Left ventricle myocardium inferior (tissue), 1 donor: ENCODE measurements at places on chromosomes 5 and 9. TPM values are rescaled to one million over a fixed set of nuclear protein-coding genes. Genes with fewer than 3 reads are reported as not detected.

DNA sequence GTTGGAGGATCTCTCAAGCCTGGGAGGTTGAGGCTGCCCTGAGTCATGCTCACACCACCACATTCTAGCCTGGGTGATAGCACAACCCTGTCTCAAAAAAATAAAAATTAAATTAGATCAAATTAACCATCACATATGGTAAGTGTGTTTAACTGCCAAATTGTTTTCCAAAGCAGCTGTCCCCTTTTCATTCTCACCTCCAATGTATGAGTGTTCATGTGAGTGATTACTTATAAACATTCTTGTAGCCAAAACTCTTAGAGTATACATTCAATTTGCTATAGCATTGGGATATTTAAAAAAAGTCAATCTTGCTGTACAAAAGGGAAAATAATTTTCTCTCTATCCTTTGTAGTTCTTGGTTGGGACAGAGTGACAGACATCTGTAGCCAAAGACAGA, 53.4 kb upstream of the SNAPC3 start:
- H3K27me3 ChIP-seq = peaks cover 11% of the 10 kb centered on the region
- H3K4me3 ChIP-seq = no peak overlapping the region
- no peak overlapping the region for H3K27ac ChIP-seq
- H3K4me1 ChIP-seq = no peaks in the 10 kb centered on the region
- DNase-seq = no peak

The TAS2R1 gene
- total RNA-seq = not detected

- no peaks in the 10 kb centered on the region for H3K36me3 ChIP-seq
- H3K4me1 ChIP-seq = peaks cover 54% of the 10 kb centered on the region
- peak overlapping the region; percentile 64 for H3K4me3 ChIP-seq
- H3K27ac ChIP-seq = peak overlapping the region; percentile 6
- DNase-seq = no peak
Observed at GRCh38 chr9:126611193-126611591, 2.5 kb upstream of the LMX1B start.

- H3K27me3 ChIP-seq = no peaks in the 10 kb centered on the region
- DNase-seq = no peak
- no peaks in the 10 kb centered on the region for H3K36me3 ChIP-seq
Observed at GRCh38 chr5:144468571-144468970, 297.9 kb downstream of the KCTD16 start.

DNA sequence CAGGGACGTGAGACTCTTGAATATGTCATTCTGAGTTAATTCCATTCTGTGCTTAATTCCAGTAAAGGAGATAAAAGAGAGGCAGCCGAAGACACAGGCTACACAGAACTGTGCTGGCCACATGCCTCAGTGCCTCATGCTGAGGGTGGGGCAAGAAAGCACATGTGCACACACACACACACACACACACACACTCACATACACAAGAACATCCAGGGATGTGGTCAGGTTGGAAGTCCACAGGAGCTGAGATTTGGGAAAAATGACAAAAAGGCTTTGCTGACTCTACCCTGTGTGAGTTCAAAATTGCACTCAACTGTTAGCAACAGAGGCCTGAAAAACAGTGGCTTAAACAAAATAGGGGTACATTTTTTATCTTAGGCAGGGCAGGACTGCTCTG, 40.5 kb downstream of the ALG2 start:
- peaks cover 9% of the 10 kb centered on the region for H3K4me1 ChIP-seq
- H3K4me3 ChIP-seq = no peak overlapping the region
- H3K27me3 ChIP-seq = no peaks in the 10 kb centered on the region
- DNase-seq = no peak
- no peaks in the 10 kb centered on the region for H3K36me3 ChIP-seq

DNA sequence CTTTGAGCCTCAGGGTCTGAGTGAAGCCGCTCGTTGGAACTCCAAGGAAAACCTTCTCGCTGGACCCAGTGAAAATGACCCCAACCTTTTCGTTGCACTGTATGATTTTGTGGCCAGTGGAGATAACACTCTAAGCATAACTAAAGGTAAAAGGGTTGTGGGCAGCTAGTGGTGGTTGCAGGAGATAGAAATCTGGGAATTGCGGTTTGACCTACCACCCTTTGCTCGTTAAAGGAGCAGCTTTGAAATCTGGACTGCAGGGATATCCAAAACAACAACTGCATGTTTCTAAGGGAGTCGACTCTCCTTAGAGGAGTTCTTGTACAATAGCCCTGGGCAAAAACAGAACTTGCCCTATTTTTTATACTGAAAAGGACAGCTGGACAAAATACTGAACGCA, 19.0 kb downstream of the ABL1 start:
- no peaks in the 10 kb centered on the region for H3K27me3 ChIP-seq
- no peak overlapping the region for H3K4me3 ChIP-seq
- H3K4me1 ChIP-seq = peaks cover 32% of the 10 kb centered on the region
- no peak overlapping the region for H3K27ac ChIP-seq
- peaks cover 30% of the 10 kb centered on the region for H3K36me3 ChIP-seq
- no peak for DNase-seq

The TLE4 gene
- 10.3 TPM for total RNA-seq

- peak overlapping the region; percentile 49 for H3K27ac ChIP-seq
- H3K36me3 ChIP-seq = no peaks in the 10 kb centered on the region
- H3K4me1 ChIP-seq = peaks cover 35% of the 10 kb centered on the region
Observed at GRCh38 chr5:59333416-59333815, 560.1 kb downstream of the PDE4D start.

- no peak overlapping the region for H3K27ac ChIP-seq
- H3K4me3 ChIP-seq = no peak overlapping the region
- no peaks in the 10 kb centered on the region for H3K27me3 ChIP-seq
- no peaks in the 10 kb centered on the region for H3K36me3 ChIP-seq
- DNase-seq = no peak
- no peaks in the 10 kb centered on the region for H3K4me1 ChIP-seq
Observed at GRCh38 chr5:53355931-53356330, 124.5 kb upstream of the FST start.

DNA sequence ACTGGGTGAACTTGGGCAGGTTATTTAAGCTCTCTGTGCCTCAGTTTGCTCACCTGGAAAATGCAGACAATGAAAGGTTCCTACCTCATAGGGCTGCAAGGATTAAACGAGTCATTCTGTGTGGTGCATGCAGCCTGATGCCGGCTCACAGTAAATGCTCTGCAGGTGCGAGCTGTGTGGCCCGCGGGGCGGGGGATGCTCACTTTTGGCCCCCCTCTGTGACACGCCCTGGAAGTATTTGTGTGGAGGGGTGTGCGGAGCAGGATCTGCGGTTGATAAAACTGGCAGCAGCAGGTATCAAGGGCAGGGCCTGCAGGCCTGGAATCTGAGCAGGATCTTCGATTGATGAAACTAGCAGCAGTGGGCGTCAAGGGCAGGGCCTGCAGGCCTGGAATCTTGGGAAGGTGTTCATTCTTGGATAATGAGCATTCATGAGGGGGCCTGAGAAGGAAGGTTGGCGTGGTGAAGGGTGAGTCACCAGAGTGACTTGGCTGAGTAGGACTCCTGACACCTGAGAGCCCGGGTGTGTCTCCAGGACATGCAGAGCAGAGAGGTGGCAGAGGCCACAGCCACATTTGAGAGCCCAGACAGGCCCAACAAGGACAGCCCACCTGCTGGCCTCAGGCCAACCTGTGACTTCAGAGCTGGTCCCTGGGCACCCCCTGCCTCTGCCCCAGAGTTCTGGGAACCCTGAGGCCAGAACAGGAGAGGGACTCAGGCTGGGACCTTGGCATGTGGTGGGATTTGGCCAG, 11.9 kb downstream of the UNC5A start:
- H3K4me3 ChIP-seq = no peak overlapping the region
- peaks cover 11% of the 10 kb centered on the region for H3K4me1 ChIP-seq
- no peaks in the 10 kb centered on the region for H3K36me3 ChIP-seq

GRCh38 chr5:153209016-153209415, 281.5 kb upstream of the GRIA1 start:
- no peak overlapping the region for H3K27ac ChIP-seq
- H3K36me3 ChIP-seq = no peaks in the 10 kb centered on the region
- no peak for DNase-seq

DNA sequence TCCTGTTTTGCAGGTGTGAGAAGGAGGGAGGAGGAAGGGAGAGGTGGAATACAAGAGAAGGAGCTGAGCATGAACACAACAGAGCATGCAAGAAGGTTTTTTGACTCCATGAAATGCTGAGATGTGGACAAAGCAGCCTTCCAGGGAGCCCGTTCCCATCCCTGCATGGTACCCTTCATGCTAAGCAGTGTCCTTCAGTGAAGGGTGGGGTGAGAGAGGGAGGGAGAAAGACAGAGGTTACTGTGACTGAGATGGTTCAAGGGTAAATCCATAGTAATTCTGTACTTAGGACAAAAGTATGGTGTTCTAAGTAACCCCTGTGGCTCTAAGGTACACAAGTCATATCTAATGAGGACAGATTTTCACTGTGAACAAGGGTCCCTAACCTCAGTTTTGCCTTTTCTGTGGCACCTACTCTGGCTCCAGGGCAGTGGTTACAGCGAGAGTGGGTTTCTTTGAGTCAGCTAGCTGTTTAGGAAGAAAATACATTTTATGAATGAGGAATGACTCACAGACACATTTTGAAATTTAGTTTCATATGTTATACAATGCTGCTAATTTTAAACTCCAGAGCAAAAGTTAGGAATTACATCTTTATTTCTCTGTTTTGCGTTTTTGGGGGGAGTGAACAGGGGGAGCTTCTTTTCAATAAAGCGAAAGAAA, 184.9 kb upstream of the SLC12A2 start:
- DNase-seq = no peak
- H3K27me3 ChIP-seq = no peaks in the 10 kb centered on the region
- H3K4me1 ChIP-seq = no peaks in the 10 kb centered on the region
- no peak overlapping the region for H3K27ac ChIP-seq
- no peaks in the 10 kb centered on the region for H3K36me3 ChIP-seq

GRCh38 chr5:125410537-125411070, 664.2 kb upstream of the ZNF608 start:
- peak overlapping the region; percentile 53 for H3K27ac ChIP-seq
- H3K4me3 ChIP-seq = no peak overlapping the region
- DNase-seq = no peak

The SLC45A2 gene
- not detected for total RNA-seq

DNA sequence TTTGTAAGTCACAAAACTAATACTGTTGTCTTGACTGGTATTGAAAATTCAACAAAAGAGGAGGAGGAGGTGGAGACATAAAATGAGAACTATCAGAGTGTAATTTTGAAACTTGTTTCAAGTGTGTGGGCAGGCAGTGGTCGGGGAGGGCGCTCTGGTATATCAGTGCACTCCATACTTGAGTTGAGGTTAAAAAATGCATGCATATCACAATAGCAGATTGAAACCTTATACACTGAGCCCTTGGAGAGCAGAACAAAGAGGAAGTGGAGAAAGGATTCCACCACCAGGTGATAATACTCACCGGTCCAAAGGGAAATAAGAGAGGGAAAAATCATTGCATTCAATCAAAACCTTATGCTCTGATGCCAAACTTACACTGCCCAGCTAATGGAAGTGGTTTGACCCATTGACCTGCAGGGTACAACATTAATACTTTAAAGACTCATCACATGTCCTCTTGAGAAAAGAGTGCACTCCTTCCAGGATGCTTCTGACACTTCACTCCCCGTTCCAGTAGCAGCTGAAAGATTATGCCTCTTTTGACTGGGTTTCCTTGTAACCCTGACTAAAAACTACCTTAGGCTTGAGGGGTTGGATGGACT, 79.5 kb upstream of the FAM169A start:
- H3K4me3 ChIP-seq = no peak overlapping the region
- no peak overlapping the region for H3K27ac ChIP-seq

DNA sequence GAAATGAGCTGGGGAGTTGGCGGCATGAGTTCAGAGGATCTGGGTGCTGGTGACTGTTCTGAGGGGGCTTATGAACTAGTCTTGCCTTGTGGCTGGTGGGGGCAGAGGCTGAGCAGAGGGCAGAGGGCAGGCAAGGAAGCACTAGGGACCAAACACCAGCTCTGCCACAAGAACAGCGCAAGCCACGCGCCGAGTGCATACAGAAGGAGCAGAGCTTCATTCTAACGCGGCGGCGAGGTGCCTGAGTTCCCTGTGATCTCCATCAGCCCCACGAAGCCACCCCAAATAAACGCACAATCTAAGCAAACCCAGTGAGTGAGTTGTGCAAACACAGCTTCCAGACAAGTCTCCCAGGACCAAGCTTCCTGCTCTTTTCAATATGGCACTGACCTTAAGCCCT, 110.6 kb upstream of the ALDH1B1 start:
- H3K4me3 ChIP-seq = no peak overlapping the region
- no peak for DNase-seq
- no peaks in the 10 kb centered on the region for H3K4me1 ChIP-seq
- H3K36me3 ChIP-seq = no peaks in the 10 kb centered on the region
- H3K27ac ChIP-seq = no peak overlapping the region

DNA sequence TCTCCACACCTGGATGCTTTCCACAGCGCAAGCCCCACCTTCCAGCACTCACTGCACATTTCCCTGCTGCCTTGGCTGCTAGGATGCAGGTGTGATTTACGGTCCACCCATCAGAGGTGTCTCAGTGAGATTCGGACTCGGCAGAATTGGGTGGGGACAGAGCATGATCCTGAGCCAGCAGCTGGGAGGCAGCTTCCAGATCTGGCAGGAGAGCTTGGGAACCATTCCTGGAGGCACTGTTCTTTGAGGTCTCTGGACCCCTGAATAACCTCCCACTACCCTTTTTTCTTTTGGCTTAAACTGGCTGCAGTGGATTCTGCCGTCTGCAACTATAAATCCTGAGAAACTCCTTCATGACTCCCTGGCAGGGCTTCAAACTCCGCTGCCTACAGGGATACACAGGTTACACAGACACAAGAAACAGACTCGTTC, 99.6 kb upstream of the PHYKPL start:
- H3K27me3 ChIP-seq = no peaks in the 10 kb centered on the region
- H3K27ac ChIP-seq = peak overlapping the region; percentile 95

GRCh38 chr9:101326035-101326434, 58.8 kb downstream of the BAAT start:
- no peaks in the 10 kb centered on the region for H3K36me3 ChIP-seq
- no peak overlapping the region for H3K4me3 ChIP-seq
- no peak for DNase-seq
- H3K4me1 ChIP-seq = no peaks in the 10 kb centered on the region
- peaks cover 15% of the 10 kb centered on the region for H3K27me3 ChIP-seq

DNA sequence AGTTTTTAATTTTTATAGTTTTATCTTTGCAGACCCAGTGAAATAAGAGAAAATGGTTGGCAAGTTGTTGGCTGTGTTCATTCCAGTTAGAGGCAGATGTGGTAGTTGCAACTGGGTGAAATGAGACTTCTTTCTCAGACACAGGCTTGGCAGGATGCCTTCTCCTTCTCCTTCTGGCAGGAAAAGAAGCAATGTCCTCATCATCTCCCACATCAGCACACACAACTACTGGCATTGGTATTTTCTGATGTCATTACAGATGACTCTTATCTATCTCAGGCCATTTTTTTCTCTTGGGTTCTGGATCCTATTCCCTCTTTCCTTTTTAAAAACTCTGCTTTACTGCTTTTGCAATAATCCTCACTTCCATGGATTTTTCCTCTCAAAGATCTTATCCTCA, 103.3 kb upstream of the EDIL3 start:
- no peaks in the 10 kb centered on the region for H3K4me1 ChIP-seq
- H3K36me3 ChIP-seq = no peaks in the 10 kb centered on the region
- no peak for DNase-seq
- H3K4me3 ChIP-seq = no peak overlapping the region
- peak overlapping the region; percentile 20 for H3K27ac ChIP-seq
- no peaks in the 10 kb centered on the region for H3K27me3 ChIP-seq

- no peaks in the 10 kb centered on the region for H3K4me1 ChIP-seq
- no peak overlapping the region for H3K27ac ChIP-seq
- H3K4me3 ChIP-seq = no peak overlapping the region
- no peak for DNase-seq
Observed at GRCh38 chr5:17788351-17788750, 154.1 kb downstream of the TAF11L14 start.
